ENCODE measurements at places on chromosomes 16 and 17. TPM values are rescaled to one million over a fixed set of nuclear protein-coding genes. Genes with fewer than 3 reads are reported as not detected.

- H3K4me1 ChIP-seq: no peaks in the 10 kb centered on the region
- H3K27ac ChIP-seq: no peak overlapping the region
- H3K4me3 ChIP-seq: no peak overlapping the region
Measured at GRCh38 chr16:84607694-84608093, 10.2 kb downstream of the COTL1 start.

GRCh38 chr16:46883353-46883689 is 841 bp upstream of the GPT2 start:
- peak overlapping the region; percentile 83 for H3K4me3 ChIP-seq
- no peaks in the 10 kb centered on the region for H3K4me1 ChIP-seq
- no peak for DNase-seq
- H3K27ac ChIP-seq: peak overlapping the region; percentile 85
- H3K36me3 ChIP-seq: no peaks in the 10 kb centered on the region

DNA sequence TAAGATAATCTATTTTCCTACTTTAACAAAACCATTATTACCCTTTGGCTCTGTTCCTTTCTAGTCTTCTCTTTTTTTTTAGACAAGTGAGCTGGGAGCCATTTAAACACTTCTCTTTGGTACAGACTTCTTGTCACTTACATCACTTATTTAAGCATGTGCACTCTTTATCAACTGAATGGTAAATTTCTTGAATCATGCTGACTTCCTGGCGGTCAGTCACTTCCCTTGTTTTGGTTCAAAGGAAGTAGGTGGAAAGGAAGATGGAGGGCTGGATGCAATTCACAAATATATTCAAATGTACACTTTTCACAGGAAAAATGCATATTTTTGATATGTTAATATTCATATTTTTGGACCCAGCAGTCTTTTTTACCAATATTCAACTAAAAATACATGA is 97.1 kb downstream of the ITFG1 start:
- no peak overlapping the region for H3K4me3 ChIP-seq
- no peaks in the 10 kb centered on the region for H3K27me3 ChIP-seq

DNA sequence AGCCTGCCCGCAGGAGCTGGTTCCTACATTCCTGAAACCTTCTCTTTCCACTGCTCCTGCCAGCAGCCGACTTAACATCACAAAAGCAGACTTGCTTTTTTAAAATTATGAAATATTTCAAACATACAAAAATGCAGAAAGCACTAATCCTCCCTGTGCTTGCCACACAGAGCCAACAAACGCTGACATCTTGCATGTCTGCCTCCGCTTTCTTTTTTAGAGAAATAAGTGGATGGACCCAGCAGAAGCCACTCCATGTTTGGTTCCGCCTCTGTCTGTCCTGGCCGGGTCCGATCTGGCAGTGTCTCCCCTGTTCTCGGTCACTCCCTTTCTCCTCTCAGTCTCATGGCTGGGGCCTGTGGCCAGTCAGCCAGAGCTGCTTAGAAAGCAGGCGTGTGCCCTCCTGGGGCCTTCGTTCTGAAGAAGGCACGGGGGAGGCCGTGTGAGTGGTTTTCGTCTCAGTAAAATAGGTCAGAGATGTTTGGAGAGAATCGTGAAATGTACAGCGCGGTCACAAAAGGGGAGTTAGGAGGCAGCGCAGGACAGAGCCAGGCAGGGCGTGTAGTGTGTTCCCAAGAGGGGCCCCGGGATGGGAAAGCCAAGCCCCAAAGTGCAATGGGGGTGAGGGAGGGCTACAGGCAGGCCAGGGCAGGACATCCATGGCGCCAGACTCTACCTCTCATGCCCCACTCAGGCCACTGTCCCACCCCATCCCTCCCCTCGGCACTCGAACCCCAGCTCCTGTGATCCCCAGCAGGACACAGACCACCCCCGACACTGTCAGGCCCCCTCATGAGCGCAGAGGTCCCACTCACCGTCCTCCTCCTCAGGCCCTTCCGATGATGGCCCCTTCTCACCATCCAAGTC is 23.2 kb downstream of the MXRA7 start:
- H3K4me1 ChIP-seq: peaks cover 19% of the 10 kb centered on the region
- H3K27me3 ChIP-seq: no peaks in the 10 kb centered on the region
- no peak overlapping the region for H3K4me3 ChIP-seq
- no peak overlapping the region for H3K27ac ChIP-seq

DNA sequence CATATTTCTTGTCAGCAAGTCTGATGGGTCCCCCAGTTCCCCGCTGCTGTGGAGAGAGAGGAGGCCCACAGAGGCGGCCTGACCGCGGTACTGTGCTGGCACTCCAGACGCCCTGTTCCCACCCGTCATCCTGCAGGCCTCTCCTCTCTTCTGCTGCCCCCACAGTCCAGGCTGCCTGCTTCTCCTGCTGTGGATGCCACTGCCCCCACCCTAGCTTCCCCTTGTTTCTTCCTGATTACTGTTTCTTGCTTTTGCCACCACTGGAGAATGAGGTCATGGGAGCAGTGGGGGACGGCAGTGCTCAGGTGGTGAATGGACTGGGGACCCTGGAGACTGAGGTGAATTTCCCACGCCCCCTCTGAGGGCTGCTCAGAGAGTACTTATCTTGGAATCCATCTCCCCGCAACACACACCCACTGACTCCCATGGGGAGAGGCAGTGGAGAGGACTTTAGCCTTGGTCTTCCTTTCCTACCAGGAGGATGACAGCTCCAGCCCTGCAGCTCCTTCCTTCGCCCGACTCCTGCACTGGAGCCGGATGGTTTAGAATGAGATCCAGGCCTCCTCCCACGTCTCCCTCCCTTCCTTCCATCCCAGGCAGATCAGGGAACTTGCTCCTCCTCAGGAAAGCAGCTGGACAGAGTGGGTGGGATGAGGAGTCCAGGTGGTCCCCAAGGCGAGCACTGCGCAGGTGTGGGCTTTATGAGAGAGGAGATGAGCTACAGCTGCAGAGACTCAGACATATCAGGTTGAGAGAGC is 60.4 kb downstream of the PLXDC1 start:
- no peaks in the 10 kb centered on the region for H3K36me3 ChIP-seq
- no peak overlapping the region for H3K27ac ChIP-seq
- DNase-seq: no peak
- H3K4me1 ChIP-seq: no peaks in the 10 kb centered on the region
- no peaks in the 10 kb centered on the region for H3K27me3 ChIP-seq

- H3K4me1 ChIP-seq: no peaks in the 10 kb centered on the region
- H3K36me3 ChIP-seq: peaks cover 2% of the 10 kb centered on the region
- H3K27ac ChIP-seq: peak overlapping the region; percentile 90
- DNase-seq: peak; percentile 72
- H3K4me3 ChIP-seq: peak overlapping the region; percentile 61
- no peaks in the 10 kb centered on the region for H3K27me3 ChIP-seq
Measured at GRCh38 chr17:15260376-15261257, 4.5 kb downstream of the PMP22 start.

DNA sequence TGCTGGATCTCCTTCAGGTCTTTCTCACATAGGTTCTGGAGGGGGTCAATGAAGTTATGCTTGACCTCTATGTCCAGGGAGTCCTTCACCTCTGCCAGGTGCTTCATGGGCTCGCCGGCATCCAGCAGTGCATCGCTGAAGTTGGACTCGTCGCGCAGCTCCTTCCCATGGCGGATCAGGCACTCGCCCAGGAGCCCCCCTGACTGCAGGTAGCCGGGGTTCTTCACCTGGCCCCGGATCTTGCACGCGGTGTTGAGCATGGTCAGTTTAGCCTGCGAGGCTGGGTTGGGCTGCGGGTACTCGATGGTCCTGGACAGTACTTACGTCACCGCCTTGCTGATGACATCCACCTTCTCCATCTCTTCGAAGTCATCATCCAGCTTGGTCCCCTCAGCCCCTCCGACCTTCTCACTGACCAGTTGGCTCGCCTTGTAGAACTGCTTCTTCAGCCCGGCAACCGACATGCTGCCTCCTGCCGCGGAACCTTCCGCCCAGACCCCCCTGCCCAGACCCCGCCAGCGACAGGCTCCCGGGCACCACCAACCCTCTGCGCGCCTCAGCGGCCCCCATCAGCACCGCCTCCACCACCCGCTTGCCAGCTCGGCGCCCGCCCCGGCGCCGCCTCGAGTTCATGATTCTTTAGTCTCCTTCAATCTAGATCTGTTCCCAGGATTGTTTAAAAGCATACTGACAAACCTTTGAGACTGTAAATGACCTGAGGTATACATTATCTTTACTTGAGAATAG is 99.8 kb downstream of the KPNA2 start:
- no peak for DNase-seq
- H3K27ac ChIP-seq: no peak overlapping the region
- no peak overlapping the region for H3K4me3 ChIP-seq

DNA sequence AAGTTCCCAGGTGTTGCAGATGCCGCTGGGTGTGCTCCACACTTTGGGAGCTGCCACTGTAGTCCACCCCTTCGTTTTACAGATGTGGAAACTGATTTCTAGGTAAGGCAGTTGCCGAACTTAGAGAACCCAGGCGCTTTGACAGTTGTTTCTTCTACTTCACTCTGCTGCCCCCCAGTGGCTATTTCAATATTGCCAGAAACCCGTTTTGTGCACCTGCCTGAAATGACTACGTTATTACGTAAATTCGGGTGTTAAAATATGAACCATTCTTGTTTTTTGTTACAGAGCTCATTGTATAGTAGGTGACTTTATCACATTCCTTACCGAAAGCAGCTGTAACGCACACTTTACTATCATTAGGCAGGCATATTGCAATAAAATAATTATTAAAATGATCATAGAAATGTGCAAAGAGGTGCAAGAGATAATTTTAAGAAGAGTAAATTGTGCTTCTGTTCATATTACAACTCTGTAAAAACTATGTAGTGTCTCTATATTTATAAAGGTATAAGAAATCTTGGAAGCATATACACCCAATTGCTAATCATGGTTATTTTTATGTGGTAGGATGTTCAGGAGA is 44.9 kb downstream of the OTOA start:
- H3K4me1 ChIP-seq: no peaks in the 10 kb centered on the region
- peak; percentile 74 for DNase-seq
- H3K27me3 ChIP-seq: no peaks in the 10 kb centered on the region
- H3K36me3 ChIP-seq: no peaks in the 10 kb centered on the region
- no peak overlapping the region for H3K27ac ChIP-seq

- H3K27me3 ChIP-seq: no peaks in the 10 kb centered on the region
- no peak for DNase-seq
- no peak overlapping the region for H3K27ac ChIP-seq
- peaks cover 9% of the 10 kb centered on the region for H3K4me1 ChIP-seq
- H3K36me3 ChIP-seq: no peaks in the 10 kb centered on the region
Measured at GRCh38 chr17:45258981-45259380, 2.9 kb downstream of the SPATA32 start.

The SGSH gene
- polyA plus RNA-seq: 24.4 TPM

The FOXJ1 gene
- 0.22 TPM for polyA plus RNA-seq

DNA sequence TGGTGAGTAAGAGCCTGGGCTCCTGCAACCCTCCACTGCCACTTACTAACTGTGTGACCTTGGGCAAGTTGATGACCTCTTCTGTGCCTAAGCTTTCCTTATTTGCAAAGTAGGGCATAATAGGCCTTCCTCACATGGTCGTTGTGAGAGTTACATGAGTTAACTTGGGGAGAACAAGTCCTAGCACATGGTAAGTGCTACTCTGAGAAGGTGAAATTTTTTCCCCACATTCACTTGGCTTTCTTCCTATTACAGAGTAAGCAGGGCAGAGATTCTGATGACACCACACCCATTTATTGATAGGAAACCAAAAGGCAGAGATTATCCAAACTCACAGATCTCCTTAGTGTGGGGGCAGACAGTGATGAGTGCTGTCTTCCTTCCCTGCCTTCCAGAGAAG is 1.6 kb downstream of the KCNH4 start:
- no peaks in the 10 kb centered on the region for H3K4me1 ChIP-seq
- no peaks in the 10 kb centered on the region for H3K36me3 ChIP-seq
- no peak overlapping the region for H3K4me3 ChIP-seq

The MMP15 gene
- 67.3 TPM for polyA plus RNA-seq

DNA sequence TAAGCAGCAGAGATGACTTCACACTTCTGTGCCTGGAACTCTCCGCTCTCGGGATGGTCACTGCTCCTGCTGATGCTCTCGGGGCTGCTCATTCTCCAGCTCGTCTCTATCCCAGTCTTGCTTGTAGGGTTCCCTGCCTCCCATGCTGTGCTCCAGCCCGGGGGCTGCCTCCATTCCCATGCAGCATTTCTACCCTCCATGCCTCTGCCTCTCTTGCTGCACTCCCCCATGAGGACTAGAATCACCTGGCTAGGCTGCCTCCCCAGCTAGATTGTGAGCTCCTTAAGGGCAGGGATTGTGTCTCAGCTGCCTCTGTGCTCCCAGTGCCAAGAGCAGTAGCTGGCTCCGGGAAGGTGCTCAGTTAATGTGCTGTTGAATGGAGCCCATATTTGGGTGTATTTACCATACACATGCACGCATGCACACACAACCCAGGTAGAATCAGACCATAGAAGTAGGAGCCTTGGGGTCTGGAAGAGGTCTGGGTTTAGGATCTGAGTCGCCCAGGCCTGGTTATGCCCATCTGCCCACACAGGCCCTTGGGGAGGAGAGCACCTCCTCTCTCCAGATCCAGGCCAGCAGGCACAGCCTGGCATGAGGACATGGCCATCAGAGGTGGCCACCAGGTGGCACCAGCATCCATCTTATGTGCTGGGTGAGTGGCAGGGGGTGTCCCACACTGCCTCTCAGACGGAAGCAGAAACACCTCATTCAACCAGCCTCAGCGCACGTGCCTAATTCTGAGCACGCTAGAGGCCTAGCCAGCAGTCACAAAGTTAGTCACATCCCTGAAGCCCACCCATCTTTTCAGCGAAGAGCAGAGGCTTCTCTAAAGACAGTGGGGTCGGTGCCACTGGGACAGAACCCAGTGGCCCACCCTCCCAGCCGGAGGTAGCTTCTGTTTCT is 9.3 kb downstream of the GIT1 start:
- no peaks in the 10 kb centered on the region for H3K4me1 ChIP-seq
- H3K27ac ChIP-seq: no peak overlapping the region
- H3K27me3 ChIP-seq: no peaks in the 10 kb centered on the region
- DNase-seq: peak; percentile 84
- H3K4me3 ChIP-seq: no peak overlapping the region

The CA7 gene
- polyA plus RNA-seq: 45.9 TPM

DNA sequence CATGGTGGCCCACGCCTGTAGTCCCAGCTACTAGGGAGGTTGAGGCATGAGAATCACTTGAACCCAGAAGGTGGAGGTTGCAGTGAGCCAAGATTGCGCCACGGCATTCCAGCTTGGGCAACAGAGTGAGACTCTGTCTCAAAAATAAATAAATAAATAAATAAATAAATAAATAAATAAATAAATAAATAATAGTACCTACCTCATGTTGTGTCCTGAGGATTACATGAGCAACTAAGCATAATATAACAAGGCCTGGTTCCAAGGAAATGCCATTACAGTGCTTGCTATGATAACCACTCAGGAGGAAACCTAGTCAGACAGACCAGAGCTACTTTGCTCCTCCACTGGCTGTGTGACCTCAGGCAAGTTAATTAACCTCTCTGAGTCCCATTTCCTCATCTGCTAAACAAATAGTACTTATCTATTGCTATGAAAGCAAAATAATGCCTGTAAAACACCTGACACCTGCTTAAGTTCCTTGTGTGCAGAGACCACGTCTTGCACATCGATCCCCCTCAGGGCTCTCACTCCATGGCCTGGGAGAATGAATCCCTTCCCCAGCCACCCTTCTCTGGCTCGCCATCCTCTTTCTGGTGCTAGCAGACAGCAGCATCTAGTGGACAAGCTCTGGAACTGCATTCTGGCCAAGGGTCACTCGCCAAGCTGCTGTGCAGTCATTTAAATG is 7.5 kb downstream of the EPOP start:
- DNase-seq: peak; percentile 69
- no peak overlapping the region for H3K27ac ChIP-seq
- peaks cover 41% of the 10 kb centered on the region for H3K27me3 ChIP-seq
- no peak overlapping the region for H3K4me3 ChIP-seq

GRCh38 chr17:31525801-31526549 is 134.5 kb downstream of the RAB11FIP4 start:
- peak; percentile 22 for DNase-seq
- H3K36me3 ChIP-seq: peaks cover 21% of the 10 kb centered on the region
- H3K4me3 ChIP-seq: no peak overlapping the region
- no peak overlapping the region for H3K27ac ChIP-seq
- no peaks in the 10 kb centered on the region for H3K27me3 ChIP-seq

Measured in small intestine (tissue), 16 donors.